ENCODE measurements at places on chromosomes 16 and 17. TPM values are rescaled to one million over a fixed set of nuclear protein-coding genes. Genes with fewer than 3 reads are reported as not detected.

GRCh38 chr17:81302324-81302723, 7.2 kb upstream of the SLC38A10 start:
- no peak for DNase-seq

DNA sequence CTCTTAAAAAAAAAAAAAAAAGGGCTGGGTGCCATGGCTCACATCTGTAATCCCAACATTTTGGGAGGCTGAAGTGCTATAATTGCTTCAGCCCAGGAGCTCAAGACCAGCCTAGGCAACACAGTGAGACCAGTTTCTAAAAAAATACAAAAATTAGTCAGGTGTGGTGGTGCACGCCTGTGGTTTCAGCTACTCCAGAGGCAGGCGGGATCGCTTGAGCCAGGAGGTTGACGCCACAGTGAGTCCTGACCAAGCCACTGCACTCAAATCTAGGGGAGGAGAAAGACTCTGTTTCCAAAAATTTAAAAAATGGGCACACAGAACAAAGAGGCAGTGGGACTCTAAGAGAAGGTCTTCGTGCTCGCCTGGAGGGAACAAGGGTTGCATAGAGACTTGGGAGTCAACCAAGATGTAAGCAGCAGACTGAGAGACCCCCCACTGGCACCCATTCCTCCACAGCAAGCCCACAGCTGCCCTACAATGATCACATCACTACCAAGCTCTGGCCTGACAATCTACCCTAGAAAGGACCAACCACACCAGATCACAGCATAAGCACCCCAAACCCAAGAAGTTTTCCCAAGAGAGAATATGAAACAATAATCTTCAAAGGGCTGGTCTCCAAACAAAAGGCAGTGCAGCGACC, 121.6 kb downstream of the ANKRD11 start:
- DNase-seq: no peak

DNA sequence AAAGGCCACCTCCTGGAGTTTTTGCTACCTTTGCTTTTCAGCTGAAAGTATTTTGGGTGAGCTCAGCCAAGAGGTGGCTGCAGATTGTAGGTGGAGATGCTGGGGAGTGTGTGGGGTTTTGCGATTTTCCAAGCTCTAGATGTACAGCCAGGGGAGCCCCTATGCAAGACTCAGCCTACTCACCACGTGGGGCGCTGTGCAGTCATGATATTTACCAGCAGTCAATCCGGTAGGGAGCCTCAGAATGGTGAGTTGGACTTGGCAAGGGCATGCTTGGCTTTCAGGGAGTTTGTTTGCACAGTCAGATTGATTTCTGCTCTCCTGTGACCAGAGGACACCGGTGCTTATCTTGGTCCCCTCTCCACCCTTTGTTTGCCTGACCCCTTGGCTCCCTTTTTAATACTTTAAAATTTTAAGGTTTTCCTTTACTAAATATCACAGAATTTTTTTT, 175.3 kb downstream of the UTP18 start:
- DNase-seq: no peak

DNA sequence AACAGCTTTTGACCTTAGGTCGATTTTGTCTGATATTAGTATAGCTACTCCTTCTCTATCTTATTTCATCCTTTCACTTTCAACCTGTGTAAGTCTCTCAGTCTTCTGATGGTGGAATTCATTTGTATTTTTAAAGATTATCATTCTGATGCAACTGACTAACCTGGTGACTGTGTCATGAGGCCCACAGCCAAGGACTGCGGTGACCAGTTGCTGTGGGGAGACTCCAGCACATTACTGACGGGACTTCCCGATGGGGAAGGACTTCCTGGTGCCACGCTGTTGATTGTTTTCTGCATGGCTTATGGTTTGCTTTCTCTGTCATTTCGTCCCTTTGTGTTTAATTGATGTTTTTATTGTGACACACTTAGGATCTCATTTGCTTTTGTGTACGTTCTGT, 34.2 kb downstream of the RMI2 start:
- no peak for DNase-seq

DNA sequence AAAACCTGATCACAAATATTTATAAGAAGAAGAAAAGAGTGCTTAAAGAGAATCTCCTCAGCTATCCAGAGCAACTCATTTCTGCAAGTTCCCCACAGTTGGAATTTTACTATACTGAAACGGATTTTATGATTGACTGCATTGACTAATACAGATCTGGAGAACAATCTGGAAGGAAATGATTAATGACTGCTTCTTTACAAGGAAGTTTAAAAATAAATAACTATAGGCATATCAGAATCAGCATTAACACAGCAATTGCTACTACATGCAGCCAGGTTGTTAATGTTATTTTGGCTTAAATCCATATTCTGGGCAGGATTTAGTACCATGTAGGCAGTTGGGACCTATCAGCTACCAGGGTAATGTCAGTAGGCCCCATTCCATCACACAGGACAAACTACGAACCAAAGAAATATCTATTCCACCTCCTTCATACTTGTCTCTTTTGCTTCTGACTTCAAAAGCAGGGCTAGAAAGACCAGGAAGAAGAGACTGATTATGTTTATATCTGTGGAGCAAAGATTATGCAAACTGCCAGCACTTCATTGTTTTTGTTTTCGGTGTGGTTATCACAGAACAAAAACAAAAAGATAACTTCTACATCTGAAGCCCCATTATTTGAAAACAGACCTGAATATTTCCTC, 3.9 kb downstream of the SKAP1 start:
- no peak for DNase-seq

- no peak for DNase-seq
Measured at GRCh38 chr16:2698103-2698870, 16.0 kb downstream of the KCTD5 start.

DNA sequence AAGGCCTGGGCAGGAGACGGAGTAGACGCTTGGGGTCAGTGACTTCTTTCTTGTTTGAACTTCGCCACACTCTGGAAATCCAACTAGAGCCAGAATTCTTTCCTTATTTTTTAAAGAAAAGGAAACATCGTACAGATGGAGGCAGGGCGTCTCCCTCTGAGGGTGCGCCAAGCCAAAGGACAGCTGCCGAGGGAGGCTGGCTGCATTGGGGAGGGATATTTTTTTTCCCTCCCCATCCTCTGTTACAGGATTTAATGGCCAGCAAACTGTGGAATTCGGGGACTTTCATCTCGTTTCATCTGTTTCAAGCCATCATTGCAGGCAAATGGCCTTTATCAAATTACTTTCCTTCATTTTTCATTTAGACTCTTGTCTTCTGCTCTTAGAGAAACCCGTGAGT, 15.9 kb downstream of the CDK5R1 start:
- no peak for DNase-seq

DNA sequence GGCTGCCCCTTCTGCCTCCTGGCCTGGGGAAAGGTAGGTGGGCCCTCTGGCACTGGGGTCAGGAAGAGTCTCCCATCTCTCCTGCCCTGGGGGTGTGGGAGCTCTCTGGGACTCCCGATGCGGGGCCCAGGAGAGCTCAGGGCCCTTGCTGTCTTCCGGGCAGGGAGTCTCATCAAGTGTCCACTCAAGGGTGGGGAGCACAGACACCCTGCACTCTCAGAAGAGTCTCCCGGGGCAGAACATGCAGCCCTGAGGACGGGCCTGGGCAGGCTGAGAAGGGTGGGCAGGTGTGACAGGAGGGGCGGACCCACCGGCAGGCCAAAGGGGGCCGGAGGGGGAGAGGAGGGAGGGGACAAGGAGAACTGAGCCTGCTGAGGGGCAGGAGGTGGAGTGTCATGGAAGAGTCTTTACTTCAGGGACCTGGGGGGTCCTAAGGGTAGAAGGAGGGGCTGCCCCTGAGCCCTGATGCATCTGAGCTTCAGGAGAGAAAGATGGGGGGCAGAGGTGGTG, 8.4 kb upstream of the PKMYT1 start:
- DNase-seq: no peak

GRCh38 chr17:45129426-45129939, 2.8 kb downstream of the PLCD3 start:
- no peak for DNase-seq

GRCh38 chr16:4321286-4322120, 5.6 kb downstream of the GLIS2 start:
- no peak for DNase-seq

GRCh38 chr17:72171703-72172667, 51.2 kb downstream of the SOX9 start:
- no peak for DNase-seq

DNA sequence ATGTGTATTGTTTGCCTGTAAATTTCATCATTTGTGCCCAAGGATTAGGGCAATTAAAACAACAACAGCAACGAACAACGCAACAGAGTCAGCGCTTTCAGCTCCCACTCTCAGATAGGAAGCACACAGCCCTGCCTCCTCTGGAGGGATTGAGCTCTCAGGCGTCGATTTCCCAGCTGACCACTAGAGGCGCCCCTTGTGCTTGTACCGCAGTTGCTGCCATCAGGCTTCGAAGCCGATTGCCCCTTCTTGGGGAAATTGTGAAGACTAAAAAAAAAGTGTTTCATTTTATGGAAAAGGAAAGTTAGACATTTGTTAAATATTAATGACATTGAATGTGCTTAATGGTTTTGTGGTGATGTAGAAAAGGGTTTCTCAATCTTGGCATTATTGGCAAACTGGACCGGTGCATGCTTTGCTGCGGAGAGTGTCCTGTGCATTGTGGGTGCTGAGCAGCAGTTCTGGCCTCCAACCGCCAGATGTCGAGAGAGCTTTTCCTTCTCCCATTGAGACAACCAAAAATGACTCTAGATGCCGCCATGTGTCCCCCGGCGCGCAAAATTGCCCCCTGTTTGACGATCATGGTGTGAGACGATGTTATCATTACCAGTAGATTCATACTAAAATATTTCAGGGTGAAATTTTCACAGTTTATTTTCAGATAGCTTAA, 650.4 kb upstream of the RBFOX1 start:
- DNase-seq: no peak

DNA sequence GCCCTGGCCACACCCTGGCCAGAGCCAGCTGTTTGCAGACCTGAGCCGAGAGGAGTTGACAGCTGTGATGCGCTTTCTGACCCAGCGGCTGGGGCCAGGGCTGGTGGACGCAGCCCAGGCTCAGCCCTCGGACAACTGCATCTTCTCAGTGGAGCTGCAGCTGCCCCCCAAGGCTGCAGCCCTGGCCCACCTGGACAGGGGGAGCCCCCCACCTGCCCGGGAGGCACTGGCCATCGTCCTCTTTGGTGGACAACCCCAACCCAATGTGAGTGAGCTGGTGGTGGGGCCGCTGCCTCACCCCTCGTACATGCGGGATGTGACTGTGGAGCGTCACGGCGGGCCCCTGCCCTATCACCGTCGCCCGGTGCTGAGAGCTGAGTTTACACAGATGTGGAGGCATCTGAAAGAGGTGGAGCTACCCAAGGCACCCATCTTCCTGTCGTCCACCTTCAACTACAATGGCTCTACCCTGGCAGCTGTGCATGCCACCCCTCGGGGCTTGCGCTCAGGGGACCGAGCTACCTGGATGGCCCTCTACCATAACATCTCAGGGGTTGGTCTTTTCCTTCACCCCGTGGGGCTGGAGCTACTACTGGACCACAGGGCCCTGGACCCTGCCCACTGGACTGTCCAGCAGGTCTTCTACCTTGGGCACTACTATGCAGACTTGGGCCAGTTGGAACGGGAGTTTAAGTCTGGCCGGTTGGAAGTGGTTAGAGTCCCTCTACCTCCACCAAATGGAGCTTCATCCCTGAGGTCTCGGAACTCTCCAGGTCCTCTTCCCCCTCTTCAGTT, 578 bp downstream of the AOC2 start:
- DNase-seq: no peak

- DNase-seq: peak; percentile 10
Measured at GRCh38 chr17:12256380-12256995, 235.8 kb downstream of the MAP2K4 start.

DNA sequence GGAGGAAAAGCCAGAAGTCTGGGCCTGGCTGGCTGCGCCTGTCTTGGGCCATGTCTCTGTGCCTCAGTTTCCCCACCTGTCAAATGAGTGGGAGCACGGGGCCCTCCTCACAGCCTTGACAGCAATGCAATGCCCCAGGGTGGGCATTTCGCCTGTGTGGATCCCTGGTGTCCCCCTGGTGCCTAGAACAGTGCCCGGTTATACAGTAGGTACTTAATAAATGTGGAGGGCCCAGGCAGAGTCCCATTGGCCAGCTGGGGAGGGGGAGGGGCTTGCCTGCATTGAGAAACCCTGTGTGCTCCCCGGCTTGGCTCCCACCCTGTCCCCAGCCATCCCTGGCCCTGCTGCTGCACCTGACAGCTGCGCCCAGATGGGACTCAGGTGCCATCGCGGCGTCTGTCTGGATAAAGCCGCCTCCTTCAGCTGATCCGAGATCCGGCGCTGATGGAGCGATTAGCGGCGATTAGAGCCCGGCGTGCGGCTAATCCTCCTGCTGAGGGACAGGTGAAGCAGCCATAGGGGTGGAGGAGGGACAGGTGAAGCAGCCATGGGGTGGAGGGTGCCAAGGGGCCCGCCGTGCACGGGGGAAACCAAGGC, 12.4 kb downstream of the ZFPM1 start:
- DNase-seq: no peak

The GRB7 gene
- polyA plus RNA-seq: 0.23 TPM

The PPY gene
- not detected for polyA plus RNA-seq

The PYDC1 gene
- polyA plus RNA-seq: not detected

The TPSB2 gene
- not detected for polyA plus RNA-seq

The DLX3 gene
- polyA plus RNA-seq: not detected
